ENCODE measurements at places on chromosomes 16 and 17. TPM values are rescaled to one million over a fixed set of nuclear protein-coding genes. Genes with fewer than 3 reads are reported as not detected.

Gene ABCA6
- 17.1 TPM for total RNA-seq

Gene NTN1
- total RNA-seq, result 5.7 TPM

Gene CEMP1
- not detected for total RNA-seq

Gene CNGB1
- total RNA-seq, result not detected

Gene REXO5
- 3.7 TPM for total RNA-seq

Gene ODAD4
- 0.11 TPM for total RNA-seq

Gene ATAD5
- 1.1 TPM for total RNA-seq

Measured in dermis lymphatic vessel endothelial cell (primary cell).